ENCODE measurements at places on chromosomes 5 and 9.

GRCh38 chr9:34746526-34746925, 36.6 kb upstream of the CCL21 start:
- no peak for DNase-seq

GRCh38 chr5:132689513-132689912, 15.7 kb downstream of the IL4 start:
- DNase-seq: no peak

DNA sequence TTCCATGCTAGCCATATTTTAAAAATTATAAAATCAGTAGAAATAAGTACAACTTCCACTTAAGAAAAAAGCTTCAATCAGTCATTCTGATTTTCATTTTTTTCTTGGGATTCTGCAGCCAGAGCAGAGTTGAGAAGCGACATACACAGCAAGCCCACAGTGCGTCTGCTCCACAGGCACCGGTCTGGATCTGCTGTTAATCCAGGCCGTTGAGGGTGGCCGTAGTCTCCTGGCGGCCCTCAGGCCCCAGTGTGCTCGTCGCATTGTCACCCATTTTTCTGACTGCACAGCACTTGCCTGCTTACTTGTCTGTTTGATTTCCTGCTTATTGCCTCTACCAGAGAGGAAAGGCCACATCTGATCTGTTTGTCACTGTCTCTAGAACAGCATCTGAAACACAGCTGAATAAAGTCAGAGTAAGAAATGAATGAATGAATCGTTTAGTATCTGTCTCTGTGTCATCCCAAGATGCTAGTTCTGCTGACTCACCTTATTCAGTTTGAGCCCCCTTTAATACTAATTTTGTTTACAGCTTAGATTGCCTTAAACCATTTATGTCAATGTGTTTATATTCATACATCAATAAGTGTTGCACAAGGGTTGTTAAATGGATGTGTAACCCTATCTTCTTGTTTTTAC, 11.6 kb upstream of the ASPN start:
- no peak for DNase-seq

- DNase-seq: no peak
Measured at GRCh38 chr5:63961125-63961597, 1.1 kb downstream of the HTR1A start.

- DNase-seq: no peak
Measured at GRCh38 chr5:68359699-68360098, 144.1 kb downstream of the PIK3R1 start.

DNA sequence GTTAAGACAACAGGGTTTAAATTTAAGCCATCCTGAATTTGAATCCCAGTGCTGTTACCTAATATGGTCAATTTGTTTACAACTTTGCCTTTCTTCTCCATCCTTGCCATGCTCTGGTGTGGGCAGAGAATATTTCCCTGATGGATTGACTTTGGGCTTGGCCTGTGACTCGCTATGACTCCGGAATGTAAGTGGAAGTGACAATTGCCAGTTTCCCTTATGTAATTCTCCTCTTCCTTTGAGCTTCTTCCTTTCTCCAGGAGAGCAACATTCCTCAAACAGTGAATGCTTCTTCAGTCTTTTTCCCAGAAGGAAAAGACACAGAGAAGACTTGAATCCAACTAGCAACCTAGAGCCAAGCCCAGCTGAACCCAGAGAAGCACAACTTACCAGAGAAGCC, 159.1 kb downstream of the LURAP1L start:
- no peak for DNase-seq

GRCh38 chr9:121271368-121272341, 3.7 kb downstream of the GSN start:
- DNase-seq: peak; percentile 86
